ENCODE measurements at places on chromosomes 11 and 22.

DNA sequence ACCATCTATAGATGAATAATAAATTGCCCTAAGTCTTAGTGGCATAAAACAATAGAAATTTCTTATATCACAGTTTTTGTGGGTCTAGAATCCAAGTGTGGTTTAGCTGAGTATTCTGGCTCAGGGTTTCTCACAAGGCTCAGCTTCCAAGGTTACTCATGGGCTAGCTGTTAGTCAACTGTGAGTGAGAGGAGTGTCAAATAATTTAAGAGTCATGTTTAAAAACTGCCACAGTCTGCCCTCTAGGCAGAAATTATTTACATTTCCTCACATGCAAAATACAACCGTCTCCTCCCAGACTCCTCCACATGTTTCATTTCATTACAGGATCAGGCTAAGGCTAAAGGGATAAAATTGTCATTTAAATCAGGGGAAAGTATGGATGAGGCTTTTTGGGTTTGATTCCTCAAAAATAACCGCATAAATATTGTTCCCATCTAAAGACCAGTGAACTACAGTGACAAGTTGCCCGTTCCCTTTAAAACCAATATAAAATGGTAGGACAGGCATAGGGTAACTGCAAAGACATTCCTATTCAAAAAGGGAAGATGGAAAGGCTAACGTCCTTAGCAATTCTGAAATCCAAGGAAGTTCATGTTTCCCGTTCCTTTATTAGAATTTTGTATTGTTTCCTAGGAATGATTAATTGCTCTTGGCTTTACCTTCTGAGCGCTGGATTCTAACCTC lies 324.3 kb downstream of the DYNC2H1 start:
- no peak for DNase-seq

GRCh38 chr22:44718418-44718817 lies 16.4 kb downstream of the PRR5 start:
- no peak for DNase-seq

GRCh38 chr11:73980001-73980961 lies 2.4 kb downstream of the UCP2 start:
- peak; percentile 66 for DNase-seq

DNA sequence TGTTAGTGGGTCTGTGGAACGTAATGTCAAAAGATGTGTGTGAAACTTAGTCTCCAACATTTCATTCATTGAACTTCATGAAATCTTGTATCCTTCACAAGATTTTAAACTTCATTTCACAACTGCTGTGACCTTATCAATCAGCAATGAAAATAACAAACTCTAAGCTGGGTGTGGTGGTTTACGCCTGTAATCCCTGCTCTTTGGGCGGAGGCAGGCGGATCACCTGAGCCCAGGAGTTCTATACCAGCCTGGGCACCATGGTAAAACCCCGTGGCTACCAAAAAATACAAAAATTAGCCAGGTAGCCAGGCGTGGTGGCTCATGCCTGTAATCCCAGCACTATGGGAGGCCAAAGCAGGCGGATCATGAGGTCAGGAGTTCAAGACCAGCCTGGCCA lies 5.1 kb downstream of the CHKA start:
- DNase-seq, result no peak

DNA sequence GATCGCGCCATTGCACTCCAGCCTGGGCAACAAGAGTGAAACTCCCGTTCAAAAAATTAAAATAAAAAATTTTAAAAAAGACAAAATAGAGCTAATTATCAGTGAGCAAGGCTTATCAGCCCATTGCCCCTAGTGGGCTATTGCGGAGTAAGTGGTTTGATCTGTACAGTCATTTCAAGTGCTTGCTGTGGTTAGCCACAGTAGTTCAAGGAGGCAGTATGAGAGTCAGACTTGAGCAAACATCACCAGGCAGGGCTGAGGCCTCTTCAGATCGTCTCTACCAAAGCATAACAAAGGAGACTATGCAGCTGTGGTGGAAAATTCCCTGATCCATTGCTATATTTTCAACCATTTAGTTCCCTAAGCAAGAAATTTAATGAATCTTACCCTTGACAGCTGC lies 4.3 kb upstream of the SBF2 start:
- DNase-seq, result no peak

GRCh38 chr11:96127596-96127959 lies 203.7 kb upstream of the MTMR2 start:
- no peak for DNase-seq

GRCh38 chr11:69975822-69976221 lies 102.3 kb upstream of the ANO1 start:
- DNase-seq, result no peak

GRCh38 chr11:92473736-92474135 lies 249.1 kb downstream of the FAT3 start:
- DNase-seq, result no peak

DNA sequence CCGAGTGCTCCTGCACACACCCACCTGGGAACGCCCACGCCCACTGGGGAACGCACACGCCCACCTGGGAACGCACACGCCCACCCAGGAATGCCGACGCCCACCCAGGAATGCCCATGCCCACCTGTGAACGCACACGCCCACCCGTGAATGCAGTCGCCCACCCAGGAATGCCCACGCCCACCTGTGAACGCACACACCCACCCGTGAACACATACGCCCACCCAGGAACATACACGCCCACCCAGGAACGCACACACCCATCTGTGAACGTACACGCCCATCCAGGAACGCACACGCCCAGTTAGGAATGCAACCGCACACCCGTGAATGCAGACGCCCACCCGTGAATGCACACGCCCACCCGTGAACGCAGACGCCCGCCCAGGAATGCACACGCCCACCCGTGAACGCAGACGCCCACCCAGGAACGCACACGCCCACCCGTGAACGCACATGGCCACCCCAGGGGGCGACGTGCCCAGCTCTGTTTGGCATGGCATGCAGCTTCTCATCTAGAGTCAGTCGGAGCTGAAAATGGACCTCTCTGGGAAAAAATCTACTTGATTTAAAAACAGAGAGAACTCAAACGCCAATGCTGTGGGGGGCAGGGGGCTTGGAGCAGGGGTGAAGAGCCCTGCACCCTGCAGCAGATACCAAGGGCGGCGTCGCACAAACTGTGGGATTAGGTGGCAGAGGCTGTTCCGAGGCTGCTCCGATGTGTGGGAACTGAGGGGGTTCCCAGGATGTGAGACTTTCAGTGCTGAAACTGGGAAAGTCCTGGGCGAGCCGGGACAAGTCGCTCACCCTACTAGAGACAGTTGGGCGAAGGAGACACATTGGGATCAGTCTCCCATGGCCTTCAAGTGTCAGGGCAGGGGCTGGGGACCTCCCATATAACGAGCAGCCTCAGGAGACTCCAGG lies 83.3 kb downstream of the MYEOV start:
- no peak for DNase-seq

GRCh38 chr11:120854988-120855387 lies 168.9 kb upstream of the TBCEL start:
- no peak for DNase-seq

DNA sequence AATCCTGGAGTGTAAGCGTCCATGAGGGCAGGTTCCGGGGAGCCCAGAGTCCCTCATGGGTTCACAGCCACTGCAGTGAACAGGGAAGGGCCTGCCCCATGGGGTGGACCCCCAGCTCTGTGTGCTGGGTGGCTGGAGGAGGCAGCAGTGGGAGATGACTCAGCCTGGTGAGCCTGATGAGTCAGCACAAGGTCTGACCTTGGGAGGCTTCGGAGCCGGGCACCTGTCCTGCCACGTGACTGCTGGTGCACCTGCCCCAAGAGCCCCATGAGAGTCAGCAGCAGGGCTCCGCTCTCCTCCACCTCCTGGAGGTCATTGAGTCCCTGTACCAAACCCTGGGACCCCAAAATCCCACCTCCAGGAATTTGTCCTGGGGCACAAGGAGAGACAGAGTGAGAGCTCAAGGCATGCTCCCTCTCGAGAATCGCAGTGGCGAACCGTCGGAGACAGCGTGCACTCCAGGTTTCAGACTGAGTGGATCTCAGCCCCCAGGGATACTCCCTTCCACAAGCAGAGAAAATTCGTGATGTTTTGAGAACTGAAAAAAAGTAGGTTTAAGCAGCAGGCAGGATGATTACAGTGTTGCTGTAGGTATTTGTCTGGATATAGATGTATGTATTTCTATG lies 1221.7 kb downstream of the BRD1 start:
- DNase-seq, result no peak

- peak; percentile 36 for DNase-seq
Observed at GRCh38 chr11:124865902-124866851, 945 bp downstream of the ROBO3 start.

GRCh38 chr22:50305923-50306566 lies 1.4 kb downstream of the PLXNB2 start:
- peak; percentile 92 for DNase-seq

- no peak for DNase-seq
Observed at GRCh38 chr22:37599153-37599552, 9.5 kb upstream of the GGA1 start.

- DNase-seq, result no peak
Observed at GRCh38 chr11:83222499-83222898, 29.0 kb downstream of the ANKRD42 start.

DNA sequence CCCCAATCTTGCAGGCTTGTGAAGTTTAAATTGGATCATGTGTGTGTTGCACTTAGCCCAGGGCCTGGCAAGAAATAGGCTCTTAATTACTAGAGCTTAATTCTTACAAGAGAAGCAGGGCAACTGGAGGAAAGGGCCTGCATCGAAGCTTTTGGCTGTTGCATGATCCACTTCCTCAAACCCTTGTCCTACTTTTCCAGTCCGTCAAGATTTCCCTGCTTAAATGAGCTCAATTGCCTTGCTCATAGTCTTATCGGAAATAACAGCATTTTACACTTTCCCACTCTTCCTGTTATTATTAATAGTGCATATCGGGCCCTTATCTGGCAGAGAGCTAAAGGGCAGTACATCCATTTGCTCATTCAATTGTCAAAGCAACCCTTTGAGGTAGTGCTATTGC lies 18.1 kb downstream of the DTX4 start:
- DNase-seq, result peak; percentile 69

- DNase-seq, result peak; percentile 33
Observed at GRCh38 chr11:57513911-57514537, 1.5 kb downstream of the SLC43A1 start.

- DNase-seq, result peak; percentile 29
Observed at GRCh38 chr11:5992604-5993251, 5.9 kb upstream of the OR52L1 start.

- peak; percentile 91 for DNase-seq
Observed at GRCh38 chr11:121418625-121419114, 33.4 kb upstream of the SORL1 start.

GRCh38 chr11:92865352-92865751 lies 104.1 kb upstream of the MTNR1B start:
- no peak for DNase-seq

- DNase-seq, result no peak
Observed at GRCh38 chr11:18016789-18017188, 3.9 kb upstream of the SERGEF start.

DNA sequence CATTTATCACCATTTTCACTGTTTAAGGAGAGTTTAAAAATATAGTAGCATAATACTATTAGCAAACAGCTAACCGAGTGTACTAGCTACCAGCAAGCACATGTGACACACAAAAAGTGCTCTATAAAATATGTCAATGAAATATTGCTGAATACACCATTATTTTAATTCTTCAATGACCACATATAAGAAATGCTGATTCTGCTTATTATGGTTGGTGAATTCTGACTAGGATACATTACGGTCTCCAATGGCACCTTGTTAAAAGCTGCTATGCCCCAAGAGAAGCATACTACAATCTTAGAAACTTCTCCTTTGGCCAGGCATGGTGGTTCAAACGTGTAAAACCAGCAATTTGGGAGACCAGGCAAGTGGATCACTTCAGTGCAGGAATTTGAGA lies 129.8 kb downstream of the MRTFA start:
- no peak for DNase-seq

DNA sequence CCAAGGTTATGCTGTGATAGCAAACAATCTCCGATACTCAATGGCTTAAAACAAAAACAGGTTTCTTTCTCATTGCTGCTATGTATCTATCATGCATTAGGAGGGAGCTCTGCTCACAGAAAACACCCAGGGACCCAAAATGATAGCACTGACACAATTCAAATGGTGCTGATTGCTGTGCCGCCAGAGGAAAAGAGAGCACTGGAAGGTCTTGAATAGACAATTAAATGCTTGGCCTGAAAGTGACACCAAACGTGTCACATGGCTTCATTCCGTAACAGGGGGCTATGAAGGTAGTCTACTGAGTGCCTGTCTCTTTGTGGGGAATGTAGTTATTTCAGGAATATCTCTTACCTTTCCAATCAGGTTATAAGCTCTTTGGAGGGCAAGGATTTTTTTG lies 94.2 kb downstream of the FAR1 start:
- DNase-seq, result no peak

DNA sequence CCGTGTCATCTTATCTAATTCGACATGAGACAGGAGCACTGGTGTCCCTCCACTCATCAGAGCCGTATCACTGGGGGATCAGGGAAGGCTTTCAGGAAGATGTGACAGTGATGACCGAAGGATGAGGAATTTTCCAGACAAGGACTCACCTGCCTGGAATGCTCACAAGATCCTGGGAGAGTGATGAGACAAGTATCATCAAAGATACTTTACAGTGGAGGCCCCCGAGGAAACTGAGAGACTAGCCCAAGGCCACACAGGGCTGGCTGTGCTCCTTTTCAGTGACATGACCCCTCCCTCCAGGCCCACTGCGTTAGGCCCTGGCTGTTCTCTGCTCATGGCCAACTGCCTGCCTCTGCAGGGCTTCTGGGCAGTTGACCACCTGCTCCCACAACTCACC lies 13.0 kb downstream of the CLPB start:
- DNase-seq, result no peak

- no peak for DNase-seq
Observed at GRCh38 chr11:93945596-93945995, 75.6 kb upstream of the HEPHL1 start.

GRCh38 chr11:122676638-122677037 lies 21.1 kb downstream of the UBASH3B start:
- no peak for DNase-seq

GRCh38 chr22:27651486-27651885 lies 150.1 kb downstream of the MN1 start:
- DNase-seq, result no peak

DNA sequence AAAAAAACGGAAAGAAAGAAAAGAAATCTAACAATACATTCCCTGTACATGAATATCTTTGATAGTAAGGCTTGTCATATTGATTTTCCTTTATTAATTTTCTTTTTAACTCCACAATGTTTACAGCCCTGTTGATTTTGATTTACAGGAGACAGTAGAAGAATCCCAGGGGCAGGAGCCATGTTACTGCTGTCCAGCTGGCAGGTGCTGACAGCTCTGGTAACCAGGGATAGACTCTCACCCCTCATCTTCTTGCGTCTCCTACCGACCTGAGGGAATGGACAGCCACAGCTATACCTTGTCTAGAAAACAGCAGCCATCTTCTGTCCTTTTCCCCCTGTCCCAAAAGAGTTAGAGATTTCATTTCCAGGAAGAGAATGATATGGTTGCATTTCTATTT lies 37.4 kb downstream of the PRDM10 start:
- no peak for DNase-seq

DNA sequence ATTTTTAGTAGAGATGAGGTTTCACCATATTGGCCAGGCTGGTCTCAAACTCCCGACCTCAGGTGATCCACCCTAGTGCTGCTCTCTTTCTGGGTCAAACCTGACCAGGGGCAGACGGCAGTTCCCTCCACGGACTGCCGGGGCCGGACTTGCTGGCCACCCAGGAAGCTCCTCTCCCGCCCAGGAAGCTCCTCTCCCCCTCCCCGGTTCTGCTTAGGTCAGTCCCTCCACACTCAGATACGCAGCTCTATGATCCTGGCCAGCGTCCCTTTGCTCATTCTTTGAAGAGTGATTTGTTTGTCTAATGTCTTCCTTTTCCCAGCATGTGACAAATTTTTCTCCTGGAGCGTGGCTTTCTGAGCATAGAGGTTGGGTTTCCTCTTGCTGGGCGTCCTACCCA lies 125.3 kb upstream of the B3GAT1 start:
- DNase-seq, result no peak

GRCh38 chr11:66843776-66844495 lies 695 bp downstream of the RCE1 start:
- no peak for DNase-seq

Measured in inflammatory macrophage (primary cell).